ENCODE measurements at places on chromosomes 7 and 10. TPM values are rescaled to one million over a fixed set of nuclear protein-coding genes. Genes with fewer than 3 reads are reported as not detected.

The GDI2 gene
- 101 TPM for total RNA-seq

The SEC61G gene
- total RNA-seq, result 103 TPM

The NXPH1 gene
- not detected for total RNA-seq

The CLDN3 gene
- total RNA-seq, result not detected

The MUC12 gene
- not detected for total RNA-seq

The TSPAN33 gene
- 14.9 TPM for total RNA-seq

The CYP2C19 gene
- total RNA-seq, result not detected

The AKR1C4 gene
- not detected for total RNA-seq

The HIF1AN gene
- 44.5 TPM for total RNA-seq

The IFIT1B gene
- total RNA-seq, result not detected

The CNNM2 gene
- 3.0 TPM for total RNA-seq

The HTR7 gene
- total RNA-seq, result not detected

The ZNF425 gene
- total RNA-seq, result 0.60 TPM
